Stimulated activated CD4-positive, alpha-beta T cell treated with anti-CD3 and anti-CD28 coated beads, Interleukin-15, amount 100 ng/mL, for 1 hour (primary cell): ENCODE measurements at places on chromosomes 2 and 18.

DNA sequence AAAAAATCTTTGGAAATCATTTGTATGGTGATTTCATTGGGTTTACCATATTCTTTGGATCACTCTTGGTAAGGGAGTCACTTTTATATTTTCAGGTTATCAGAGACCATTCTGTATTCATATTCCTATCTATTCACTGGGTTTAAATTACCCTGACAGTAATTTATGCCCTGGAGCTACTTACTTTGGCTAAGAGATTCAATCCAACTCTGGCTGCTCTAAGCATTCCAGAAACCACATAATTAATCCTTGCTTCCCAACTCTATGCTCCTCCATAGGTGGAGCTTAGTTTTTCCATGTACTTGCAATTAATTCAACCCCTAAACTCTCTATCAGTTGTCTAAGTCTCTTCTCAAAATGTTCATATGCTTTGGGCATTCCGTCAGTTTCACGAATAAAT, 336.3 kb downstream of the AGPS start:
- DNase-seq = no peak

- no peak for DNase-seq
These were observed 11.3 kb downstream of the RMP24 start for GRCh38 chr18:35983818-35984217.

- DNase-seq = no peak
These were observed 73.7 kb downstream of the GREB1L start for GRCh38 chr18:21315741-21316197.

- no peak for DNase-seq
These were observed at the start of gene HAAO for GRCh38 chr2:42792583-42793333. Gene HAAO, minus strand, starts transcription at chr2:42792583. Its CDS starts 47 bp downstream, at chr2:42792536.

GRCh38 chr2:105674859-105675541, 69.7 kb upstream of the NCK2 start:
- peak; percentile 18 for DNase-seq

DNA sequence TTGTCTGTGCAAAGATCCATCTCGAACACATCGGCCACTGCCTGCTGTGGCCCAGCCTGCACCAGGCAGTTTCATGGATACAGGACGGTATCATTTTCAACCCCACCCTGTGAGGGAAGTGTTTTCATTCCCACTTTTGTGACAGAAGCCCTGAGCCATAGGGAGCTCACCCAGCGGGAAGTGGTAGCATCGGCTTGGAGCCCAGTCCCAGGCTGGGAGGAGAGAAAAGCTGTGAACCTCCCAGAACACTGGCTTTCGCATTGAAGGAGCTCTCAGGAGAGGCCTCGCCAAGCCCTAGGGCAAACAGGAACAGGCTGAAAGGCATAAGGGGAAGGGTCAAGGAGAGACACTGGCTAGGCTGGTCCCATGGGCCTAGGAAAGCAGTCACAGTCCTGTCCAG, 166.1 kb downstream of the TFCP2L1 start:
- DNase-seq = no peak

DNA sequence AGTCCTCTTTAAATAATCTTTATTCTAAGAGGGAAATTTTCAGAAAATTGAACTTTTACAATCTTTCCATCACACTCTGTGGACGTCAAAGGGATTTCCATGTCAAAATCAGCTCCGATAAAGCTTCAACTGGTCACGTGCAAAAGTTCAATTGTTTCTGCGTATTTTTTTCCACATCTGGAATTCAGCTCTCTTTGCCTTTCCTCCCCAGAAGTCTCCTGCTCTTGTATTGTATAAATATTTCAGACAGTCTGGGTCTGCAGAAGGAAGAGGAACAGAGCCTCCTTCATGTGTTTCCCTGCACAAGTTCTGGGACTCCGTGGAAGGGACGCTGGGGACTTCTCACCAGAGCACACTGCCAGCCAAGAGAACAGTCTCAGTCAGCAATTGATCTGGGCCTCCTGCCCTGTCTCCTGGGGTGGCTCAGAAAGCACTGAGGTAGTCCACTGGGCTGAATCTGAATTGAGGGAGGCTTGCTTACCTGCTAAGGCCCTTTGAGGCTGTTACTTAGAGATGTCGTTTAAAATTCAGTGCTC, 251.5 kb downstream of the TFCP2L1 start:
- no peak for DNase-seq

- DNase-seq = no peak
These were observed 135.6 kb upstream of the ZNF236 start for GRCh38 chr18:76686737-76687231.

- no peak for DNase-seq
These were observed 25.8 kb downstream of the FEZ2 start for GRCh38 chr2:36572054-36572718.

DNA sequence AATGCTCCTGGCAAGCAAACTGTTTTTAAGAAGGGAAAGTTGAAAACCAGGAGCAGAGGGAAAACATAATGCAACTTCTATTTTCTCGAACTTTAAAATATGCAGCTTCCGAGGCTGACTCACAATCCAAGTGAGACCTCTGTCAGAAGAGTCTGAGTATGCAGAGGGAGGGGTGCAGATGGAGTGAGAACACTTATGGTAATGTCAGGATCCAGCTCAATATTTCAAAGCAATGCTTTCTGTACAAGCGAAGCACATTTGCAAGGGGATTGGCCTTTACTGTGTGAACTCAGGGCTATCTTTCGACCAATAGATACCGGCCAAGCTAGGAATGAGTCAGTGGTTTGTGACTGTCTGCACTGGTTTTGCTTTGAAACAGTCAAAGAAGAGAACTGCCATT, 242.7 kb downstream of the CNTNAP5 start:
- no peak for DNase-seq

DNA sequence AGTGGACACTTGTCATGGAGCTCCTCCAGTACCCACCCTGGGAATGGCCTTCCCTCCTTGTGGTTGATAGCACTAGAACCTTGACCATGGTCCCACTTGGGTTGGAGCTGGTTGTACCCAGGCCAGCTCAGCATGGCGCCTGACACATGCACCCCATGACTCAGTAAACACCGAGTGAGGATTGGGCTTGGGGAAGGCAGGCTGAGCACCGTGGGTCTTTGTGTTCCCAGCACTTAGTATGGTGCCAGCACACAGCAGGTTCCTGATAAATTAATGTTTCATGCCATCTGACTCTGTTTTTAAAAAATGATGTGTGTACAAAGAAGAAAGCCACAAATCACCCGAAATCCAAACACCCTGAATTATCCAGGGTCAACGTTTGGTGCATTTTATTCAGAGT, 69.8 kb downstream of the CIB4 start:
- DNase-seq = no peak

- DNase-seq = no peak
These were observed 253.8 kb downstream of the TGIF1 start for GRCh38 chr18:3703732-3704176.

DNA sequence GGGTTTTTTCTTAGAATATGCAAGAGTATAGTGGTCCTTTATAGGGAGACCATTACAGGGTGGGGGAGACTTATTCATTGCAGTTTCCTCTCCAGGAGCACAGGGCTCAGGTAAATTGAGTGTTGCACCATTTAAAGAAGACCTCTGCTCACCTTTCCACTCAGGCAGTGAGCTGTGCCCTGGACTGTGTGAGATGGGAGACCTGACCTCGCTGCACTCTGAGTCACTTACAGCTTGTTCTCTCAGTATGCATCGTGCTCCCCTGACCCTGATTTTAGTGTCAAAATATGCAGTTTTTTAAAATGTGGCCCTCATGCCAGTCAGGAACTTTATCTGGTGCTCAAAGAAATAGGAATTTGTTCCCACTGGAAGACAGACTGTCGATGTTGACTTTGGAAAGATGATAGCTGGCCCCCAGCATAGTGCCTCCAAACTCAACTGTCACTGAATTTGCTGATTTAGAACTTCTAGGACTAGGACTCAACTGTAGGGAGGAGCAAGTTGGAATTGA, 146.7 kb upstream of the EPAS1 start:
- no peak for DNase-seq

- DNase-seq = no peak
These were observed 53.1 kb upstream of the TMEM87B start for GRCh38 chr2:112001942-112002341.

DNA sequence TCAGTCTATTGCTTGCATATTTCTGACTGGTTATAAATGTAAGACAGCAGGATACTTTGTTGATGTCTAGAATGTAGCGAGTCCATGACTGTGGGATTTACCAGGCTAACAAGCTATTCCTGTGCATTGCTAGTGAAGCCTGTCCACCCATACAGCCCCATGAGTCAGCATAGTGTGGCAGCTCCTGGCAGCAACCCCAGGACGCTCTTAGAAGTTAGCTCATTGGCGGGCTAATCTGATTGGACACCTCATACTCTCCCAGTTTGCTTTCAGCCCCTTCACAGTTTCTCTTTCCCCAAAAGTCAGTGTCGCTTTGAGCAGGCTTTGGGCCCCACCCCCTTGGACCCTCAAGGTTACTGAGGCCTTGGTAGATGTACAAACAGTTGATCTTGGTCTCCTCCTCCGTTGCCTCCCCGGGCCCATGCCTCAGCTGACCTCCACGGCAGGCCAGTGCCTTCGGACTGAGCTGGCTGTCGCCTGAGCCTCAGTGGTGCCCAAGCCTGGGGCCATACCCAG, 48.0 kb downstream of the COA5 start:
- no peak for DNase-seq

DNA sequence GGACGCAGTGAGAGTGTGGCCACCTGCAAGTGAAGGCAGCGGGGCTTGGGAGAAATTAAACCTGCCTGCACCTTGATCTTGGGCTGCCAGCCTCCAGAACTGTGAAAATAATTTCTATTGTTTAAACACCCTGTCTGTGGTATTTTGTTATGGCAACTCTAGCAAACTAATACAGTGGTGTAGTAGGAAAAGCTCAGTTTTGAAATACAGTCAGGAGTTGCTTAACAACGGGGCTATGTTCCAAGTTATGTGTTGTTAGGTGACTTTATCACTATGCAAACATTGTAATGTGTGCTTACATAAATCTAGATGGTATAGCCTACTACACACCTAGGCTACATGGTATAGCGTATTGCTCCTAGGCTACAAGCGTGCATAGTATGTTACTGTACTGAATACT, 93.4 kb upstream of the FN1 start:
- DNase-seq = no peak

- peak; percentile 41 for DNase-seq
These were observed 128.0 kb downstream of the NFATC1 start for GRCh38 chr18:79523736-79524180.

- DNase-seq = no peak
These were observed 12.6 kb upstream of the FLACC1 start for GRCh38 chr2:201369775-201370174.

DNA sequence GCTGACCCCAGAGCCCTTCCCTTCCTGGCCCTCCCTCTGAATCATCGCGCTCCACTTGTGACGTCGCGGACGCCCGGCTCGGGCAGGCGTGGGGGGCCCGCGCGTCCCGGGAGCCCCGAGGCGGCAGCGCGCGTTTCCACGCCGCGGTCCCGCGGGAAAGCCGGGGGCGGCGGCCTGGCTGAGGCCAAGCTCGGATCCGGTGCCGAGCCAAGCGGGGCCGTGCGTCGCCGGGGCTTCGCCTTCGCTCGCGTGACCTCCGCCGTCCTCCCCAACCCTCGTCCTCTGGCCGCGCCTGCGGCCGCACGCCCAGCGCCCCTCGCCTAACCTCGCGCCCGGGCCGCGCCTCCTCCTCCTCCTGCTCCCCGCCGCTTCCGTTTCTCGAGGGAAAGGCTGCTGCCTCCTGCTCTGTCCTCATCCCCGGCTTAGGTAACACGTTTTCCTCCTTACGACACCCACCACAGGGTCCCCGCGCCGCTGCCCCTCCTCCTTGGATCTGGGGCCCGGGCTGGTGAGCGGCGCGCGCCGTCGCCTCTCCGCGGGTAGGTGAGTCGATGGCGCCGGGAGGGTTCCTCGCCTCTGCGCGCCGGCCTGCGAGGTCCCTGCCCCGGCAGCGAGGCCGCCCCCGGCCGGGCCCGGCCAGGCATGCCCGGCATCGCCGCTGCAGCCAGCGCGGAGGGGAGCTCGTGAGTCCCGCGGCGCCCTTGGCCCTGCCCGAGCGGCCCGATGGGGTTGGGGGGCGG, at the start of gene INPP1:
INPP1 (plus strand) TSS at position 54 of the 740 bp plus-strand sequence. CDS start 16,514 bp downstream, outside the sequence.
- DNase-seq = no peak

DNA sequence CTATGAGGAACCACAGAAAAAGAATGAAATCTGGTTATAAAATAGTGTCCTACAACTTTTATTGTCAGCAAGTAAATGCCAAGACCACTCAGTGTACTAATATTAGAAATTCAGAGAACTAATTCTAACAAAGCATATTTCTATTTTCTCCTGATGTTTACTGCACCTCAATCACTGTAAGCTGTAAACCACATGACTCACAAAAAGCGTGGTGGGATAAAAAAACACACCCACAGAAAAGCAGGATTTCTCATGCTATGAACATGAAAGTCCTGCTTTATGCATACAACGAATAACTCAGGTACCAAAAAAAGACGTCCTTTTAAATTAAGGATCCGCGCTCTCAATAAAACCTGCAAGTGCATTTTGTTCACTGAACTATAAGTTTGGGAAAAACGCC, 797 bp downstream of the TXNL4A start:
- DNase-seq = no peak

DNA sequence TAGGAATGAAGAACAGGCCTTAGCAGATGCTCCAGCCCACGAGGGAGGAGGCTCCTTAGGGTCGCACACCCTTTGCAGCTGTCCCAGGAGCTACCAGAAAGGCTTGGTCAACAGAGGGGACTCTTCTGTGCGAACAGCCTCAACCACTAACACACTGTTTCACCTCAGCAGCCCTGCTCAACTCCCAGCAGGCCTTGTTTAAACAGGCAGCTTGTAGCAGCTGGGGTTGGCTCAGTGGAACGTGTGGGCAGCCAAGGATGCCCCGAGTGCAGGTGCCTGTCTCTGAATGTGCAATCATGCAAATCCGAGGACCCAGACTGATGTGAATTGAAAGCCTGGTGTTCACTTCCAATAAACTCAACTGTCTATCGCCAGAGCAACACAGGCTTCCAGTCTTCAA, 88.7 kb upstream of the CXCR4 start:
- DNase-seq = no peak

GRCh38 chr2:231515603-231516002, 14.6 kb downstream of the NMUR1 start:
- DNase-seq = no peak

- DNase-seq = no peak
These were observed 186.8 kb upstream of the CCDC150 start for GRCh38 chr2:196452758-196453157.

GRCh38 chr18:49734836-49735235, 78.5 kb downstream of the ACAA2 start:
- DNase-seq = no peak

- DNase-seq = no peak
These were observed 39.5 kb downstream of the CYP26B1 start for GRCh38 chr2:72108121-72108520.

DNA sequence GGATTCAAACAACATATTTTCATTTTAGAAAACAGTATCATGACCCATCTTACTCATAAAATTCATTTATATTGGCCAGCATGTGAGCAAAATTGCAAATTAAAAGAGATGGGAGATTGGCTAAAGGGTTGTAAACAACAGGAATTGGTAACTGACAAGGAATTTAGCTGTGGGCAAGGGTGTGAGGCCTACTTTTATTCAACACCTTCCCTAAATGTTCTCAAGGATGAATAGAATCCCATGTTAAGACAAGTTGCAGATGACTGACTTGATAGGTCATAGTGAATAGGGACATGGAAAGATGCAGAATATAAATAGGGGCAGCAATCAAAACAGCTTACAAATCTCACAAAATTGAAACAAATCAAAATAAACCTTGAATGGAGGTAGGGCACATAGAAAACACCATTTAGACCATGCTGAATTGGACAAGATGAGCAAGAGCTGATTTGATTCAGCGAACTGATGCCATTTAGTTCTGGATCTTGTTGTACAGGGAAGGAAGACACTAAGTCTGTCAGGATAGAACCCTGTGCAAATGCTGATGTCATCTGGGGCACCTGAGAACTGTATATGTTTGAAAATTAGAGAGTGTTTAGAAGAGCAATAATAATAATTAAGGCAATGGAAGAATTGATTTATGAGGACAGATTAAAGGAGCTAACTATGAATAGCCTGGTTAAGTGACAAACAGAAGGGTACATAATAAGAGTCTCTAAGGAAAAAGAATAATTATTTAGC, 509.7 kb downstream of the ZEB2 start:
- no peak for DNase-seq
